Posterior cingulate gyrus (tissue), 11 donors: ENCODE measurements at places on chromosomes 4 and X.

GRCh38 chr4:53490965-53491622 is 100.2 kb downstream of the LNX1 start:
- no peak for DNase-seq

- no peak for DNase-seq
These were observed 308.1 kb downstream of the PTTG2 start for GRCh38 chr4:38268108-38268820.

DNA sequence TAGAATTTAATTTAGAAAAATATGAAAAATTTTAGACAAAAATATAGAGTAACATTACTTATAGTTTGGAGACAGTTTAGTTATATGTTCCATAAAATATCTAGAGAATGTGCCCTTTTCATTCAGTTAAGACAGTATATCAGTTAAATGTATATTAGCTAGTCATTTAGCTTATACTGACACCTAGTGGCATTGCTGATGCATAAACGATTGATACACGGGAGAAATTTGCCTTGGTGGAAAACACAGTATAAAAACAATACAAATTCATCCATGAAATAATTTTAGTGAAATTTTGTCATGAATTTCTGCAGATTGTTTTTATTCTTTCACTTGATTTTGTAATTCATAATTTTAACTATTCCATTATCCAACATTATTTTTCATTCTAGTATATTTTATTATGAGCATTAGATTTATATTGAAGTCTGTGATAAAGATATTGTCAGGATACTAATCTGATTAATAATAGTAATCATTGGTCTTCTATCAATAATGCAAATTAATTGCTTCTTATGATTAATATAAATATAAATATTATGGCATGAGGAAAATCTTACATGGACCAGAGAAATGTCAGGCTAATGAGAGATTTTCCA is 219.0 kb downstream of the TLL1 start:
- DNase-seq, result no peak

GRCh38 chr4:26873391-26874026 is 12.9 kb downstream of the STIM2 start:
- DNase-seq, result no peak
